ENCODE measurements at places on chromosomes 2 and 18. TPM values are rescaled to one million over a fixed set of nuclear protein-coding genes. Genes with fewer than 3 reads are reported as not detected.

DNA sequence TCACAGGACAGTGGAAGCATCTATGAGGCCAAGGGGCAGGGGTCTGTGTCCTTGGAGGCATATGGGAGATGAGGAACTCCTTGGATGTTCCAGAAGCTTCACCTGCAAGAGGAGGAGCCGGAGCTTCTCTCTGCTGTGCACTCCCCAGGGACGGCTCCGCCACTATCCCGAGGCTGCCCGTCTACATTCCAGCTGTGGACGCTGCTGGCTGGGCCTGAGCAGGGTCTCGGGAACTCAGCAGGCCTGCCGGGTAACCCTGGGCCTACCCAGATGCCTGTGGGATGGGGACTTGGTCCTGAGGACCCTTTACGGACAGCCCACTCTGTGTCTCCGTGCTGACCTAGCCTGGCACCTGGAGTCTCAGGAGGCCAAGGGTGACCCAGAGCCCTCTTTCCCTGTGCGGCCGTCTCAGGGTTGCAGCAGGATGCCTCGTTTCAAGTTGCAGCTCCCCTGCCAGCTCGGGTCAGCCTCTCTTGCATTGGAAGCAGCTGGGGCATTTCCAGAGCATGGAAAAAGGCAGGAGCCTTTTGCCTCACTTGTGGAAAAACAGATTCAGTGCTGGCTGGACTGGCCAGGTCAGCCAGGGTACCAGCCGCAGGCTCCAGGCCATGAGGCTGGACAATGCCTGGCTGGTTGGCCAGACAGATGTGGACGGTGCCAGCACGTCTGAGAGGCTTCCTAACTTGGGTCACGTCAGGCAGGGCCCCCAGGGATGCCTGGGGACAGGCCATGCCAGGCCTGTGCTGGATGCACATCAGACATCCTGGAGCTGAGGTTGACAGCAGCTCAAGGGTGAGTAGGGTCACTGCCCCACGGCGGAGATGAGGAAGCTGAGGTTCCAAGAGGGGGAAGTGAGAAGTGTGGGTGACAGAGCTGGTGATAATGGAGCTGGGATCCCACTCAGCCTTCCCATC lies 41.5 kb downstream of the SCTR start:
- H3K4me3 ChIP-seq: no peak overlapping the region
- H3K27me3 ChIP-seq: no peaks in the 10 kb centered on the region
- no peaks in the 10 kb centered on the region for H3K36me3 ChIP-seq
- H3K4me1 ChIP-seq: no peaks in the 10 kb centered on the region
- no peak for DNase-seq

The ATOH8 gene
- total RNA-seq: 83.0 TPM

DNA sequence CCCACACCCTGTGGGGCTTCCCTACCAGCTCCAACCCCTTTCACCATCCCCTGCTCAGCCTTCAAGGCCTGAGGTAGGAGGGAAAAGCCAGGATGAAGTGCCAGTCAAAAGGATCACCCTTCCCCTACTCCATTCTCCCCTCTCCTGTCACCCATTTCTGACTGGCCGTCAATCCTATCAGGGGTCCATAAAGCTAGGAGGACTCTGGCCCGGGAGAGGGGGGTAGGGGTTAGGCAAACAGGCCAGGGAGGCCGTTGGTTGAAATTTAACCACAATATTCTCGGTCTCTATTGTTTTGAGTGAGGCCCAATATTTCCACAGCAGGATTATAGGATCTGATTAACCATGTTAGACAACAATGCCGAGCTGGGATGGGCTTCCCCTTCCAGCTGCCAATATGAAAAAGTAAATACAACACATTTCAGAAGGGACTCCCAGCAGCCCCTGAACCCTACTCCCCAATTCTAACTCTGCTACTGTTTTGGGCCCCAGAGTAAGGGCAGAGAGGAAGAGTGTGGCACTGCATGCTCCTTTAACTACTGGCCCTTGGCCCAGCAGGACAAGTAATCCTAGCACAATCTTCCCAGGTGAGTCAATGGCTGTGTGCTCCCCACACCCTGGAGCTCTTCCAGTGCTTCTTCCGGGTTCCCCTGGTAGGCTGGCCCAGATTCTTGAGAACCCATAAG lies 10.6 kb upstream of the IHH start:
- no peaks in the 10 kb centered on the region for H3K4me1 ChIP-seq
- H3K27me3 ChIP-seq: no peaks in the 10 kb centered on the region
- no peaks in the 10 kb centered on the region for H3K36me3 ChIP-seq
- no peak overlapping the region for H3K27ac ChIP-seq
- DNase-seq: no peak
- no peak overlapping the region for H3K4me3 ChIP-seq

GRCh38 chr18:68152770-68153169 lies 562.1 kb downstream of the TMX3 start:
- no peaks in the 10 kb centered on the region for H3K36me3 ChIP-seq
- no peaks in the 10 kb centered on the region for H3K4me1 ChIP-seq
- no peak overlapping the region for H3K27ac ChIP-seq
- no peak for DNase-seq
- H3K27me3 ChIP-seq: no peaks in the 10 kb centered on the region

DNA sequence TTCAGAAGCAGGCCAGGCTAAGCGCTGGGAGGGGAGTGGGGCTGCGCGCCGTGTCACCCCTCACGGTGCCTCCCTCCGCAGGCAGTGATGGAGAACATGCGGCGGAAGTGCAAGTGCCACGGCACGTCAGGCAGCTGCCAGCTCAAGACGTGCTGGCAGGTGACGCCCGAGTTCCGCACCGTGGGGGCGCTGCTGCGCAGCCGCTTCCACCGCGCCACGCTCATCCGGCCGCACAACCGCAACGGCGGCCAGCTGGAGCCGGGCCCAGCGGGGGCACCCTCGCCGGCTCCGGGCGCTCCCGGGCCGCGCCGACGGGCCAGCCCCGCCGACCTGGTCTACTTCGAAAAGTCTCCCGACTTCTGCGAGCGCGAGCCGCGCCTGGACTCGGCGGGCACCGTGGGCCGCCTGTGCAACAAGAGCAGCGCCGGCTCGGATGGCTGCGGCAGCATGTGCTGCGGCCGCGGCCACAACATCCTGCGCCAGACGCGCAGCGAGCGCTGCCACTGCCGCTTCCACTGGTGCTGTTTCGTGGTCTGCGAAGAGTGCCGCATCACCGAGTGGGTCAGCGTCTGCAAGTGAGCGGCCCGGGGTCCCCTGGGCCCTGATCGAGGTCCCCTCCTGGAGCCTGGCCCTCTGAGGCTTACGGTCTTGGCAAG lies 12.2 kb downstream of the WNT10A start:
- no peaks in the 10 kb centered on the region for H3K36me3 ChIP-seq
- no peak for DNase-seq
- no peak overlapping the region for H3K27ac ChIP-seq
- peaks cover 20% of the 10 kb centered on the region for H3K27me3 ChIP-seq

The CXCR2 gene
- total RNA-seq: 0.07 TPM

DNA sequence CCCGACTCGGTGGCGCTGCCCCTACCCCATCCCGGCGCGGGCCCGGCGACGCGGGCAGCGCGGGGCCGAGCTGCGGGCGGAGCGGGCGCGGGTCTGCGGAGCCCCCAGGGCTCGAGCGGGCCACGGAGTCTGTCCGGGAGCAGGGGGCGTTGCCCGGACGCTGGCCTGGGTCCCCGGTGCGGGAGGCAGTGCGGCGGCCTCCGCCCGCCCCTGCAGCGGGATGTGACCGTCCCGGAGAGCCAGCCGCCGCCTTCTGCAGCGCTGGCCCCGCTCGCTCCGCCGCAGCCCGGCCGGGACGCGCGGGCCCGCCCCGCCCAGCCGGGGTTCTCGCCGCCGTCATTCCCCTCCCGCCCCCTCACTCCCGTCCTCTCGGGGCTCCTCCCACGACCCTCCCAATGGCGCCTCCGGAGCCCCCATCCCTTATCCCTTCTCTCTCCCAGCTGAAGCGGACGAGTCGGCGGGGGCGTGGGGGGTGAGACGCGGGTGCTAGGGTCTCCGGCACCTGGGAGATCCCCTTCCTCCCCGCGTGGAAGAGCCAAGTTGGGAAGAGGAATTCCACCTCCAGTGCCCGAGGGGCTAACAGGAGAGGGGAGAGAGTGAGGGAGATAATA lies at the start of gene FNDC4:
Gene FNDC4 (minus strand): TSS at position 257 of the 611 bp plus-strand sequence. CDS start 521 bp downstream, outside the sequence.
- H3K27me3 ChIP-seq: no peaks in the 10 kb centered on the region
- H3K4me1 ChIP-seq: no peaks in the 10 kb centered on the region
- peak; percentile 31 for DNase-seq
- peak within 1 kb of the TSS; percentile 62 for H3K4me3 ChIP-seq
- no peak within 1 kb of the TSS for H3K27ac ChIP-seq
- H3K36me3 ChIP-seq: no peaks in the 10 kb centered on the region

DNA sequence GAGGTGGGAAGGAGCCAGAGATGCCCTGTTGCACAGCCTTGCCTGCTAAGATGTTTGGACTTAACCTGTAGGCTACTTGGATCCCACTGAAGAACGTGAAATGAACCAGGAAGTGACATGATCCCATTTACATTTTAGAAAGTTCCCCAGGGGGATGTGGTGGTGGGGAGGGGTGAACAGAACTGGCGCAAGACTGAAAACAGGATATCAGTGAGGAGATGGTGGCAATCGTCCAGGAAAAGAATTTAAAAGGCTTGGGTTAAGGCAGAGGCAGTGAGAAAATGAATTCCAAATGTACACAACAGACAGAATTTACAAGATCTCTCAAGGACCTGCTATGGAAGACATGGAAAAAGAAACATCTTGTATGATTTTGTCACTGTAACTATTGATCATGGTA lies 42.3 kb downstream of the SULT1C2 start:
- no peak overlapping the region for H3K4me3 ChIP-seq
- no peak overlapping the region for H3K27ac ChIP-seq
- no peak for DNase-seq
- H3K36me3 ChIP-seq: no peaks in the 10 kb centered on the region
- no peaks in the 10 kb centered on the region for H3K4me1 ChIP-seq

The TEKT4 gene
- total RNA-seq: not detected

GRCh38 chr2:23069156-23069555 lies 315.8 kb upstream of the KLHL29 start:
- H3K4me1 ChIP-seq: no peaks in the 10 kb centered on the region
- no peak overlapping the region for H3K4me3 ChIP-seq
- H3K36me3 ChIP-seq: no peaks in the 10 kb centered on the region
- no peaks in the 10 kb centered on the region for H3K27me3 ChIP-seq

- DNase-seq: no peak
- H3K36me3 ChIP-seq: no peaks in the 10 kb centered on the region
- no peaks in the 10 kb centered on the region for H3K4me1 ChIP-seq
- no peaks in the 10 kb centered on the region for H3K27me3 ChIP-seq
These were observed 108.2 kb downstream of the HAUS1 start for GRCh38 chr18:46212398-46212797.
